Colonic mucosa (tissue), 4 donors: ENCODE measurements at places on chromosomes 5 and 9.

DNA sequence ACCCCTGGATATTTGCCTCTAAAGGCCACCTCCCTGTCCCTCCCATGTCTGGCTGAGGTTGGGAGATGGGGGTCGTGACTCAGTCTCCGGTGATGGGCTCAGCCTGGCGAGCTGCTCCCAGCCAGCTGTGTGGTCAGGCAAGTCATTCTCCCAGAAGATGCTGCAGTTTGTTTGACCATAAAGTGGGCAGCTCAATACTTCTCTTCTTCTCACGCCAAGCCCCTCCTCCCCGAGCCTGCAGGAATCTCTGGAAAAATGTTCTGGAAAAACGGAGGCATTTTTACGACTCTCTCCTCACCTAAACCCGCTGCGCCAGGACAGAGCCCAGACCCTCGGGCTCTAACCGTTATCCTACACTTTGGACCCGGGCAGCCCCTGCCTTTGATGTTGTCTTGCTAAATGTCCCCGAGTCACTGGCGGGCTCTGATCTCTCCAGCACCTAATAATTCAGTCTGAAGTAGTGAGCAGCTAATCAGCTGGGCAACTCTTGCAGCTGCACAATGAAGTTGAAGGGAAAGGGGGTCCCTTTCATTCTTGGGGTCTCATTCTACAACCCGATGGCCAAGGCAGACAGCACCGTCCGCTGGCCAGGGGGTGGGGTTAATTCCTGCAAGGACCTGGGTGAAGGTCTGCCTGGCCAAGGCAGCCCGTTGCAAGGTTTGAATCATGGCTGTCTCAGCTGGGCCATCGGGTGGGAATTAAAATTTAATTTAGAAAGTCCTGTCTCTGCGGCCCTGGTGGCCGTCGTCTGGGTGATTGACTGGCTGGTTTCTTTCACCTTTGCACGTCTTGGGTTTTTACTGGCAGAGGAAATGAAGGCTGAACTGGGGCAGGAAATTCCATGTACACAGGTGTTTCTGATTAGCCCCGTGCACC is 12.3 kb downstream of the DCANP1 start:
- DNase-seq = no peak

DNA sequence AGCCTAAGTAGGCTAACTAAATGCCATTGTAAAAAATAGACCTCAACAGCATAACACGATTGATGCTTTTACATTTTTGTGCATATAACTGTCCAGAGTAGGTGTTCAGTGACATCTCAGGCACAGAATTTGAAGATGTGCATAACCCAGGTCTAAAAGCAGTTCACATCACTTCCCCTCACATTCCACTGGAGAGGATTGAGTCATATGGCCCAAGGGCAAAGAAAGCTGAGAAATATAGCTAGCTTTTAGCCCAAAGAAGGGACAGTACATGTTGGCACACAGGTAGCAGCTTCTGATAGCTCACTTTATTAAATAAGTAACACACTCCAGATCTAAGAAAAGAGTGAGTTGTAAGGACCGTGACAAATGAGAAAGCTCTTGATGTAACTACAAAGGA is 2259.5 kb upstream of the WWC1 start:
- DNase-seq = no peak

DNA sequence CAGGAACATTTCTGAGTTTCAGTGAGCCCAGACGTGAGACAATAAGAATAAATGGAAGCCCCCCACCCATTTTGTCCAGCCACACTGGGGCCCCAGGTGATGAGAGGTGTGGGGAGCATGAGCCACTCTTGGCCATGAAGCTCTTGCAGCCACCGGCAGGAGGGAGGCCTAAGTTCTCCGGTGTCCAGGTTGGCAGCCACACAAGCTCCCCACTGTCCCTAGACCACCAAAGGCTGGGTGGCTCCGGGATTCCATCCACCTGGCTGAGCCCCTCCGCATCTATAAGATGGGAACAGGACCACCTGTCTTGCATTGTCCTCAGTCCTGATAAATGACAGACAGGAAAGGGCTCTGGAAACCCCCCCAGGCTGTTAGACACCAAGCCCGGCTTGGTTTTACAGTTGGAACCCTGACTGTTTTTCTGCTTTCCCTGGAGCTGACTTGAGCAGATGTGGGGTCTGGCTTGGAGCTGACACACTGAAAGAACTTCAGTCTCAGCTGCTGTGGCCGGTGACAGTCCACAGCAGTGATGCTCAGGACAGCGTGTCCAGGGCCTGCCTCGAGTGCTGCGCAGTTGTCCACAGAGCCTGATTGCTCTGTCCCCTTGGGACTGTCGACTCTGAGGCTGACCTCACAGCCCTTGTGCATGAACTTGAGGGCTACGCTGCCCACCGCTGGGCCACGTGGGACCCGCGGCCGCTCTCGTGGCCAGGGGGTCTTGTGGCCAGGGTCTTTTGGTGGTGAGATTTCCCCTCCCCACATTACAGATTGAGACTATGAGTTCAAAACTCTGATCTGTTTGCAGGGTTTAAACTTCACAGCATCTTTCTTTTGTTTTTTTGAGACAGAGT is 74.8 kb downstream of the PSMB7 start:
- no peak for DNase-seq

GRCh38 chr9:114445616-114446015 is 57.8 kb upstream of the AKNA start:
- DNase-seq = no peak

- peak; percentile 25 for DNase-seq
These were observed 55.3 kb downstream of the ZNF366 start for GRCh38 chr5:72451741-72452505.
